ENCODE measurements at places on chromosomes 12 and 14.

- no peak for DNase-seq
These were observed 52.3 kb downstream of the SOCS2 start for GRCh38 chr12:93624595-93625294.

- no peak for DNase-seq
These were observed 175.3 kb downstream of the TSPAN9 start for GRCh38 chr12:3252450-3252891.

- peak; percentile 77 for DNase-seq
These were observed 132.2 kb upstream of the NUDT4 start for GRCh38 chr12:93245543-93245942.

DNA sequence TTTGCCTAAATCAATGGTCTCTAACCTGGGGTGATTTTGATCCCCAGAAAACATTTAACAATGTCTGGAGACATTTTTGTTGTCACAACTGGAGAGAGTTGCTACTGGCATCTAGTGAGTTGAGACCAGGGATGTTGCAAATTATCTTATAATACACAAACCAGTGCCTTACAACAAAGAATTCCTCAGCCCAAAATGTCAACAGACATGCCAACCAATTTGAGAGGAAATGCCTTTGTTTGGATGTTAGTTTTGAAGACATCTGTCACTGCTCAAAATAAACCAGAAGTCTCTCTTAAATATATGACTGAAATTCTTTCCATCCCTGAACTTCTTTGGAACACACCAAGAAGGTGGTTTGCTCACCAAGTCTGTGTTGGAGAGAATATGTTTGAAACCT lies 336.9 kb upstream of the ATP2B1 start:
- DNase-seq, result no peak

GRCh38 chr14:29918981-29919380 lies 8.7 kb downstream of the PRKD1 start:
- no peak for DNase-seq

- no peak for DNase-seq
These were observed 257.2 kb downstream of the NELL2 start for GRCh38 chr12:44618946-44619345.

DNA sequence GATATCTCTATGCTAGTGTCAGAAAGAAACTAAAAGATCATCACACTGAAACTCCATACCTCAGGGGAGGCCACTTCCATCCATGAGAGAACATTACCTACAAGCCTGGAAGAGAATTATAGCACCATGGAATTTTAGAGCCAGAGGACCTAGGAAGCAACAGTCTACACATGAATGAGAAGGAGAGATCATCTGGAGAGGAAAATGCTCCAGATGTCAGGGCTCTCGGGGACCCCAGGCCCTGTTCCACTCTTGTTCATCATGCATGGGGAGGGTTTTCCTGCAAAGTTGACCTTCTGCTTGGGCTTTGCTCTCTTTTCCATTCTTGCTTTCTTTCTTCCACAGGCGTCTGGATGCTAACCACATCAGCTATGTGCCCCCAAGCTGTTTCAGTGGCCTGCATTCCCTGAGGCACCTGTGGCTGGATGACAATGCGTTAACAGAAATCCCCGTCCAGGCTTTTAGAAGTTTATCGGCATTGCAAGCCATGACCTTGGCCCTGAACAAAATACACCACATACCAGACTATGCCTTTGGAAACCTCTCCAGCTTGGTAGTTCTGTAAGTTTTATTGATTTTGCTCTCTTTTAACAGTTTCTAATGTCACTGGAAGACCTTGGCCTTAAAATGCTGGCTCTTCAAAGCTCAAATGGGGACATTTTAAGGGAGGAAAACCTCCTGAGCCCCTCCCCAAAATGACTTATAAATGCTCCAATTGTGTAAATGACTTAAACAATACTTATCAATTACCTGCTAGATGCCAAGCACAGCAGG lies 110.7 kb downstream of the ZFC3H1 start:
- no peak for DNase-seq

- DNase-seq, result no peak
These were observed 453.0 kb downstream of the ADAMTS20 start for GRCh38 chr12:43098766-43099550.

DNA sequence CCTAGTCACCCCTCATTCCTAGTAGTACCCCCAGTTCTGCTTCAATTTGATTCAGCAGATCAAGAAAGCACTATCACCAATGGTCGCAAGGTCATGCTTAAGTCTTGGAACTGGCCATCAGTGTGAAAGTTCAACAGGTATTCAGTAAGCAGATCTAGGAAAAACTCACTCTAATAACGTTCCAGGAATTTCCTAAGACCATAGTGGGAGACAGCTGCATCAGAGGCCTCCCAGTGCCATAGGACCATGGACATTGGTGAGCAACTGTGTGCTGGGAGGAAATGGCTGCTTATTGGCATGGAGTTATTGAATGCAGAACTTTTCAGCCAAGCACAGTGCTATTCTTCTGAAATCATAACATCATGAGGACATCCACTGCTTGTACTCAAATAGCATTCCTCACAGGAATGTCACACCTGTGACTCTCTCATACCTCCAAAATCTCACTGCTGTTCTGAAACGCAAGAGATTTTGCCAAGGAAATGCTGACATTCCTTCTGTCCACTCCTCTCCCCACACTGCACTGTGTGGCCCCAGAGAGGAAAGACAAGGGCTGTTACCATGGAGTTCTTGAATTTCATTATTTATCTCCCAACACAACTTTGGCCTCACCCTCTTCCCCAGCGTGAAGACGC lies 30.9 kb upstream of the MDM2 start:
- DNase-seq, result no peak

DNA sequence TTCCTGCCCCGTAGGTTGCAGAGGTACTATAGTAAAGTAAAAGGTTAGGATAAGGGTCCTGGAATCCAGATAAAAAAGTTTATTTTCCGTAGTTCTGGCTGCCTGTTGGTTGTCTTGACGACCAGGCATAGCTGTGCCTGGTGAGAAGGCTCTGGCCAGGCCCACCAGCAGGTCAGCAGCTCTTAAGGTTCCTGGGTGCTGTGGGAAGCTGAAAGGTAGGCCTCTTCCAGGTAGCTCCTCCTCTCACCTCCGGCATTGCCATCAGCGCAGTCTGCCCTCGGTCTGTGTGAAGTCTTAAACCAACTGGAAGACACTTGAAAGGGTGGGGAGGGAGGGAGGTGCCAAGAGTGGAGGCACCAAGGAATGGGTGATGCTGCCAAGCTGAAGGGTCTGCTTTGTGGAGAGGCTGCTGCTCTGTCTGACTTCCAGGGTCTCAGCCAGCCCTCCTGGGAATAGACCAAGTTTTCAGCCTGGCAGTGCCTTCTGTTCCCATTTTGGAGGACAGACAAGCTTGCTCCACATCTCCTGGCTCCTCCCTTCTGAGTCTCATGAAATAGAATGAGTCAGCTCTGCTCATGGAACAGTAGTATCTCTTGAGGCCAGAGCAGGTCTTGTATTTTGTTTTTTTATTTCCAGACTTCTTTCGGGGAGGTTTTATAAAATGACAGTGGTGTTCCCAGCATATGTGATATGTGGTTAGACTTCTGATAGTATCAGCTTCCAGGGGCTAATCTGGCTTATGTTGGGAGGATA lies 5.2 kb upstream of the ACADS start:
- no peak for DNase-seq

DNA sequence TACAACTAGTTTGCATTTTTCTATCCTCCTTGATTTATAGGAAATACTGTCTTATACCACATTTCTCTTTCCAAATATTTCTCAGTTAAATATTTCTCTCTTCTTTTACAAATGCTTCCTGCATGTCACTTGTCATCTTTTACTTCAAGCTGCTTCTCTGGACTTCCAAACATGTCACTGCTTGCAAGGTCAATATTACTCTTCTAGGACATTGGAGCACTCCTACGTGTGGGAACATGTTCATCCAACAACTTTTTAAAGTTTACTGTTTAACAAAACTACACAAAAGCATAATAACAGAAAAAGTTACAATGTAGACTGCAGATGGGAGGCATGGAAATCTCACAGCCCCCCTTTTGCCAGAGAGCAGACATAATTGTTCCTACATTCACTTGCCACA lies 28.5 kb upstream of the CNTN1 start:
- no peak for DNase-seq

GRCh38 chr12:29962276-29963035 lies 178.7 kb upstream of the TMTC1 start:
- DNase-seq, result no peak

- DNase-seq, result no peak
These were observed 688 bp downstream of the ULK1 start for GRCh38 chr12:131894981-131895639.

GRCh38 chr12:26723379-26724308 lies 109.3 kb downstream of the ITPR2 start:
- no peak for DNase-seq

DNA sequence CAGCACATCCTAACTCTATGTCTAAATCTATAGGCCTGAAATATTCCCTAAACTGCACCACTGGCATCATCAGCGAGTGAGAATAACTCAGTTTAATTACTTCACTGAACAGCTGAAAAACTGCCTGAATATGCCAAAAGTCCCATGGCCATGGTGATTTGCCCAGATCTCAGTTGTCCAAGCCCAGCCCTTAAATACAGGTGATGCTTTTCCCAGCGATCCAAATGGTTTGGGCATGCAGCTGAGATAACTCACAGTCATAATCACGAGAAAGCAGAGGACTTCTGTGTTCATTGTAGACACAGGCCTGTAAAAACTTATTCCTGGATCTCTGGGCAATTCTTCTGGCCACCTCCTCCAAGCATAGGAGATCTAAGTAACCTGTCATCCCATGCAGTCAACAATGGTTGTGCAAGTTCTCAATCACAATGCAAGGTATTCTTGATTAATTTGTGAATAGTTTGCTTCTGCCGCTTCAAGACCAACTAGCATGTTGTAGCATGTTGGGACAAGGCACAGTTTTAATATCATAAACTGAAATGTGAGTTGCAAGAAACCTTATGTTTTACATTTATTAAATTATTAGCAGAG lies 40.5 kb downstream of the DUSP6 start:
- DNase-seq, result no peak

GRCh38 chr14:80425686-80426085 lies 214.4 kb upstream of the DIO2 start:
- DNase-seq, result no peak

DNA sequence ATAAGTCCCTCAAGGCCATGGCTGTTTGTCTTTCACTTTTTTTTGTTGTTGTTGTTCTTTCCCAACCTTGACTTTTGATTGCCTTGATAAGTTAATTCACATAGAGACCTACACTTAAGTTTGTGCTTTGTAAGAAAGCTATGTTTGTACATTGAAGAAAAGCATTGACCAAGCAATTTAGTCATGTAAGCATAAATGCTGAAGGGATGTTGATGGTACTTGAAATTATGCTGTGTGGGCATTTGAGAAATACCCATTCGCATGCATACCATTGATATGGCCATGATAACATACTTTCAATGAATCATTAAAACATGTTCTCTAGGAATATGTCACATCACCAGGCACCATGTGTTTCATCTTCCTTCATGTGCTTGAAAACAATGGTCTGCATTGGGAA lies 803.7 kb upstream of the TMEM132C start:
- no peak for DNase-seq

DNA sequence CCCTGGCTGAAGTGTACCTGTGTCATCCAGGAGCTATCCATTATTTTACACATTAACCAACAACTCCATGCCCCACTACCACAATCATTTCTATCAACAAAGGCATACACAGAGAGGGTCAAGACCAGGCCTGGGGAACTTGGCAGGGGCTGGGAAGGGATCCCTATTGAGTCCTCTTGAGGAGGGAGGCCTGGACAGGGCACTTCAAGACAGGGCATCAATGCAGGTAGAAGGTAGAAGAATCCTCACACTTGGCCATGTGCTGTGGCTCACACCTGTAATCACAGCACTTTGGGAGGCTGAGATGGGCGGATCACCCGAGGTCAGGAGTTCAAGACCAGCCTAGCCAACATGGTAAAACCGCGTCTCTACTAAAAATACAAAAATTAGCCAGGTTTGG lies 13.4 kb upstream of the ANKRD33 start:
- DNase-seq, result no peak

GRCh38 chr14:85186082-85186481 lies 343.9 kb upstream of the FLRT2 start:
- DNase-seq, result no peak

DNA sequence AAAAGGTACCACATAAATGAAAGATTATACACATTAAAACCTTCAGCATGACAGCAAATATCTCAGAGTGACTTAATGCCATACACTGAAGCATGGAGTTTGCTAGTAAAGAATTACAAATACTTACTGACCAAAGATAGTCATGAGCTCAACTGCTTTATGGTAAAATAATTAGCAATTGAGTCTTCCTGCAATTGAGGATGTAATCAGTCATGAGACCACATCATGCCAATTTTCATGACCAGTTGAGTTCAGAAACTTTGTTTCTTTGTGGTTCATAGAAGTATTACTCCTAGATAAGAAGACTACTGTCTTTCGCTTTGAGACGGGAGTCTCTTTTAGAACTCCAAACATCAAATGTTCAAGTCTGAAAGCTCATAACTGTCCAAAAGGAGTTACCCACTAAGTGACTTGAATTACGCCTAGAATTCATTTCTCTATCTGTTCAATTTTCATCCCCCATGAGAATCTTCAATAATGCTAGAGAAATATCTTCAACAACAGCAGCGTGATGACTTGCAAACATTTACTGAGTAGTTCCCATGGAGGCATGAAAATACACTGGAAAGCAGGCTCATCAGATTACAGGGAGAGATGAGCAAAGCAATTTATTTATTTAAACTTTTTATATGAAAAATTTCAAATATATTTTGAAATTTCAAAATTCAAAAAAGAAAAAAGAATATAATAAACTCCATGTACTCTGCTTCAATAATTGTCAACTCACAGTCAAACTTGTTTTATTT lies 120.0 kb downstream of the BTG1 start:
- no peak for DNase-seq

GRCh38 chr12:93426412-93426805 lies 15.3 kb downstream of the UBE2N start:
- DNase-seq, result no peak

GRCh38 chr14:100443603-100444002 lies 120.5 kb downstream of the SLC25A47 start:
- DNase-seq, result no peak

- DNase-seq, result peak; percentile 41
These were observed 1.7 kb upstream of the FLRT2 start for GRCh38 chr14:85528080-85528896.

DNA sequence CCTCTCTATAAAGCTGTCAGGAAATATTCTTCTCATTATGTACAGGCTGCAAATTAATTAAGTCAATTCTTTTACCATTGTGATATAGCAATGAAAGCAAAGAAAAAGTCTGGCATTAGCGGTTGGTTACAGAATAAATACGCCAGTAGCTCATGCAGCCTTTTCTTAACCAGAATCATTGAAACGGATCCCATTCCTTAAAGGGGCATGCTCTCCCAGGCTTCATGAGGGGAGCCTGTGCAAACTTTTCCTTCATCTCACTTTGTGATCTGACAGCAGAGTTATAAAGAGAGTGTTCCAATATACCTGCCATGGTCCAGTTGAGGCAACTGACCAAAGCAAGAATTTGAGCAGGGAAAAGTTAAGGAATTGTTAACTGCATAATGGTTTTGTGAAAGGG lies 337.7 kb downstream of the EMP1 start:
- no peak for DNase-seq

GRCh38 chr12:18907728-18908127 lies 169.8 kb downstream of the CAPZA3 start:
- no peak for DNase-seq

- DNase-seq, result no peak
These were observed 29.7 kb downstream of the ZFP36L1 start for GRCh38 chr14:68762953-68763764.

Data from NCI-H345 (cell line).